A549 treated with DMSO at 1 μM for 4 hours (cell line): ENCODE measurements at places on chromosomes 3 and 15. TPM values are rescaled to one million over a fixed set of nuclear protein-coding genes. Genes with fewer than 3 reads are reported as not detected.

REC114 gene
- not detected in 5 replicates for total RNA-seq

PCOLCE2 gene
- 27.6 to 40.9 TPM (median 34.2 TPM) in 5 replicates for total RNA-seq

SPATA12 gene
- 0.45 to 0.64 TPM (median 0.52 TPM) in 5 replicates for total RNA-seq

SEMA3G gene
- 0.03 to 0.30 TPM (median 0.09 TPM) in 5 replicates for total RNA-seq

GASK1A gene
- total RNA-seq, result not detected in 5 replicates

PXK gene
- total RNA-seq, result 5.4 to 7.8 TPM (median 6.3 TPM) in 5 replicates

TM4SF18 gene
- 44.7 to 51.2 TPM (median 50.3 TPM) in 5 replicates for total RNA-seq

CHSY1 gene
- total RNA-seq, result 24.2 to 34.0 TPM (median 28.8 TPM) in 5 replicates

IGSF10 gene
- 0.53 to 0.81 TPM (median 0.76 TPM) in 5 replicates for total RNA-seq
